Stimulated activated CD8-positive, alpha-beta memory T cell treated with anti-CD3 and anti-CD28 coated beads, Interleukin-2, amount 100 ng/mL, for 1 hour (primary cell): ENCODE measurements at places on chromosomes 5 and 9.

- DNase-seq, result no peak
These were observed at the start of gene LOX for GRCh38 chr5:122078116-122079110. LOX (minus strand) TSS chr5:122078259; CDS start chr5:122077985, 274 bp downstream.

GRCh38 chr9:15146268-15146700, 160.7 kb downstream of the TTC39B start:
- DNase-seq, result no peak

DNA sequence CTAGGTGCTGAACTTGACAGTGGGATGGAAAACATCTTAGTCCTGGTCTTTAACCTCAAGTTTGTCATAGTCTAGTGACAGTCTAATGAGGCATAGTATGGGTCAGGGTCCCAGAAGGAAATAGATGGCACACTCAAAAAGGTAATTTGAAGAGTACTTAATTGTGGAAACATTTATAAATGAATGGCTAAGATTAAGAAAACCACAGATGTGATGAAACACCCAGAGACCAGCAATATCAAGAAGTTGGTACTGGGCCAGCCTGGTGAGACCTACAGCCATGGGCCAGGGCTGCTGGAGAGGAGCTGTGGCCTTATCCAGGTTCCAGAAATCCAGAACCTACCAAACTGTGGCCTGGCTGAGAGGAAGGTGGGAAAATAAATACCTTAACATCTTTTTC, 93.5 kb upstream of the ATG10 start:
- no peak for DNase-seq

DNA sequence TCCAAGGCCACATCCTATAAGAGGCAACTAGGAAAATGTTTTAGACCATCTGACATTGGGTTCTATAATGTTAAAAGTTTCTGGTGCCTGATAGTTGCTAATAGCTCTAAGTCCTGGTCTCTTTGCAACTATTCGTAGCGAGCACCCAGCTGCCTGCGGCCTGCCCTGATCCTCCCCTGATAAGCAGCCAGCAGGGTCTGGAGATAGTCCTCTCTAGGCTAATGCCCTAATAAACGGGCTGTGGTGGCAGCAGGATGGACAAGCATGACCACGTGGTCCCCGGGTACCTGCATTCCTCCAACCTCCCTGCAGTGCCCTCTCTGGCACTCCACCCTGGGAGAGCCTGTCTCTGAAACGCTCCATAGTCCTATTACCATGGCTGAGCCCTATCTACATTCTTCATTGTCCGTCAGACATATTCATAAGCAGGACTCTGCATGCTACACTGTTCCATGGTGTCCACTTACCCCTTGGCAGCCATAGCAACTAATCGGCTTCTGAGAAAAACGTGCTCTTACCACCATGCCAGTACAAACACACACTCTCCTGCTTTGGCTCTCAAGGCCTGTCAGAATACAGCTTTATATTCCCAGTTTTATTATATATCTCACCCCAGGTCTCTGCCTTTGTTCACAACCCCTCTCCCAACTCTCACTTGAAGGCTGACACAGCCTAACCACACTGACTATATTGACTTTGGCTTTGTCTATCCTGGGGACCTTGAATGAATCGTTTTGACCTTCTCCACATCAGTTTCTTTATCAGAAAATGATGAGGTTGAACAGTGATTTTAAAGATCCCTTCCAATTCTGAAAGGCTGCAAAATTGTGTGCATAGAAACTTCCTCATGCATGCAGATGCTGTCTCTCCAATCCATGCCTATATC, 49.9 kb upstream of the DAPK1 start:
- no peak for DNase-seq

DNA sequence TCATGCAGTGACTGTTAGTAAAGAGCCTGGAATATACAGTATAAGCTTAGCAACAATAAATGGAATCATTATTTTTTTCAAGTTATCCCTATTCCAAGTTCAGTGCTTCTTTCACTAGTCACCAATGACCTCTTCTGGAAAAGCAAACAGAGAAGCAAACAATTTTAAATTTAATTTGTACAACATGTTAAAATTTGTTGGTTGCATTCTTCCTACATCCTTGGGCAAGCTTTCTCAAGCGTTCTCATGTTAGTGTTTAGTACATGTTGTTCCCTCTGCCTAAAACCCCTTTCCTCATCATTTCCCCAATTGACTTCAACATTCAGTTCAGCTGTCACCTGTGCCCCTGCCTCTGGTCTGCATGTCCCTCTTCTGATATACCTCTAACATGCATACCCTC, 123.4 kb downstream of the SEC61B start:
- DNase-seq, result no peak

- no peak for DNase-seq
These were observed 157.2 kb upstream of the PHYKPL start for GRCh38 chr5:178389796-178390195.
